SJSA1 (cell line): ENCODE measurements at places on chromosomes 6 and 20. TPM values are rescaled to one million over a fixed set of nuclear protein-coding genes. Genes with fewer than 3 reads are reported as not detected.

GRCh38 chr6:128403618-128404444, 116.6 kb downstream of the PTPRK start:
- no peak for DNase-seq

GRCh38 chr6:161265975-161266374, 7.9 kb downstream of the AGPAT4 start:
- no peak for DNase-seq

- DNase-seq, result no peak
These were observed 582.4 kb downstream of the CDH26 start for GRCh38 chr20:60540591-60540990.

GRCh38 chr6:140017470-140017869, 643.0 kb upstream of the CITED2 start:
- no peak for DNase-seq

DNA sequence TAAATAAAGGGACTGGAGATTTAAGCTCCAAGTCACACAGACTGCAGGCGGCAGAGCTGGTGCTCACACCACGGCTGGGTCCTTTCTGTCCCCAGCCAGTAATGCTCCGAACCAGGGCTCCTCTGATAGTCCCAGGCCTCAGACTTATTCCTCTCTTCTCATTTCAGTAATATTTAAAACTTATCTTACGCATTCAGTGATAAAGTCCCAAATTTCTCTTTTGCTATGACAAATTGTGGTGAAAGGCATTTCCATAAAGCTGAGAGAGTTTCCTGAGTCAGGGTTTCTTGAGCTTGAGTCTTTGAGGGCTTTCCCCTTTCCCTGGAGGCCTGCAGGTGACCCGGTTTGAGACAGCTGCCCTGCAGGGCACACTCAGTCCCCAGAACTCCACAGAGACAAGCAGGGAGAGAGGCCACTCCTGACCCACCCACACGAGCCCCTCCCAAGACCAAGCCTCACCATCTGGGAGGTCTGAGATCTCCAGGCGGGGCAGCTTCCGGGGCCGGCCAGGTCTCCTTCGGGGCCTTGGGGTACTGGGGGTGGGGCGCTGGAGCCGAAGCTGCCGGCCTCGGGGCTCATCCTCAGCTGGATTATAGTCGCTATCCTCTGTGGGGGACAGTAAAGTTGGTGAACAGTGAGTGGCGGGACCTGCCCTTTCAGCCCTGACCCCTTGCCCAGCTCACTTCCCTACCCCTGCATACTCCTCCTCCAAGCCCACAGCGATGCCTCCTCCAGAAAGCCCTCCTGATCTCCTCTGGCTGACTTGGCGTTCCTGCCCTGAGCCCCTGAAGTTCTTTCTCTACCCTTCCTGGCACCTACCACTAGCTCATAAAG, 6.6 kb downstream of the ZNF335 start:
- no peak for DNase-seq

DNA sequence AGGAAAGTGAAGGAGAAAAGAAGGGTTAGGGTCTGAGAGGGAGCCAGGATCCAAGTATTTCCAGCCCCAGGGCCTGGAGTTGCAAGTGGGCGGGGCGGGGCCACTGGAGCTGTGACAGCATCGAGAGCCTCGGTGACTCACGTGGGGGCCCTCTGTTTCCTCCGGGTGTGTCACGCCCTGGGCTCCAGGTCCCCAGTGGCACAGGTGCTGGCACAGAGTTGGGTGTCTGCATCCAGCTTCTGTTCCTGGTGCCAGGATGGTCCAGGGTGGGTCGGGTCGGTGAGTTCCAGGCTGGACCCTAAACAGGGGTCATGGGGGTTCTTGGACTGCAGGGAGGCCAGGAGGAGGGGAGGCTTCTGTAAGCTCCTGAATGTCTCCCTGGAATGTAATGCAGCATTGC, 16.7 kb downstream of the RAET1L start:
- no peak for DNase-seq

ULBP2 gene
- total RNA-seq, result 12.2 and 19.7 TPM in 2 replicates

DNA sequence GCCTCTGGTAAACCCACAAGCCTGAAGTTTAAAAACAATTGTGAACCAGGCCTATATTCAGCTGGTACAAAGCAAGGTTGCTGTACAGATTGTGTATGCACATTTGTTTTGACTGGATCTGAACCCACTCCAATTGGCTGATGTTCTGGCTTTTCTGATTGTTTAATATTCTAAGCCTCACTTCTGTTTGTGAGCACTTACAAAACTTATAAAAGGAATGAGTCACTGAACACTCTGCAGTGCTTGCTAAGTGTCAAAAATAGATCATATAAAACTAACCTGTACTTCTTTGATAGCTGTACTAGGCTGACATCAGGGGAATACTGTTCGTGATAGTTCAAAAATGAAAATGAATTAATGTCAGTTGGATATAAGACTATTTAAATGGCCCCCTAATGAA, 12.1 kb downstream of the COL21A1 start:
- DNase-seq, result no peak

ZSCAN16 gene
- total RNA-seq, result 0.31 and 1.2 TPM in 2 replicates

- DNase-seq, result no peak
These were observed 129.0 kb upstream of the FOXQ1 start for GRCh38 chr6:1182722-1183521.

BTNL2 gene
- total RNA-seq, result not detected in 2 replicates

- no peak for DNase-seq
These were observed 223.4 kb downstream of the SLC24A3 start for GRCh38 chr20:19435821-19436220.

- no peak for DNase-seq
These were observed 138.0 kb downstream of the MAP3K7 start for GRCh38 chr6:90448836-90449235.

DNA sequence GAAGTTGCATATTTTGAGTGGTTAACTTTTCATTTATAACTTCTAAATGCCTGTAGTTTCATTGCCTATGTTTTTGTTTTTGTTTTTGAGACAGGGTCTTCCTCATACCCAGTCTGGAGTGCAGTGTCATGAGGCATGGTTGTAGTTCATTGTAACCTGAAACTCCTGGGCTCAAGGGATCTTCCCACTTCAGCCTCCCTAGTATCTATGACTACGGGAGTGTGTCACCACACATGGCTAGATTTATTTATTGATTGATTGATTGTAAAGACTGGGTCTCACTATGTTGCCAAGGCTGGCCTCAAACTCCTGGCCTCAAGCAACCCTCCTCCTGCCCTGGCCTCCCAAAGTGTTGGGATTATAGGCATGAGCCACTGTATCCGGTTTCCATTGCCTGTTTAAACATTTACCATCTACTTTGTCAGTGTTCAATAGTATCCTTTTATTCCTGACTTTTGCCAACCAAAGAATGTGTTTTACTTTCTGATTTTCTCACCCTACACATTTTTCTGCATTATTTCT, 144.6 kb downstream of the CDKAL1 start:
- no peak for DNase-seq

GRCh38 chr20:62601172-62601571, 41.1 kb upstream of the SLCO4A1 start:
- DNase-seq, result no peak

DNA sequence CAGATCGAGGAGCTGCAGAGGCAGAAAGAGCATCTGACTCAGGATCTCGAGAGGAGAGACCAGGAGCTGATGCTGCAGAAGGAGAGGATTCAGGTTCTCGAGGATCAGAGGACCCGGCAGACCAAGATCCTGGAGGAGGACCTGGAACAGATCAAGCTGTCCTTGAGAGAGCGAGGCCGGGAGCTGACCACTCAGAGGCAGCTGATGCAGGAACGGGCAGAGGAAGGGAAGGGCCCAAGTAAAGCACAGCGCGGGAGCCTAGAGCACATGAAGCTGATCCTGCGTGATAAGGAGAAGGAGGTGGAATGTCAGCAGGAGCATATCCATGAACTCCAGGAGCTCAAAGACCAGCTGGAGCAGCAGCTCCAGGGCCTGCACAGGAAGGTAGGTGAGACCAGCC, 26.2 kb downstream of the C20orf173 start:
- DNase-seq, result no peak

- DNase-seq, result peak; percentile 90
These were observed 49.8 kb upstream of the ERVFRD-1 start for GRCh38 chr6:11161031-11161956.

DNA sequence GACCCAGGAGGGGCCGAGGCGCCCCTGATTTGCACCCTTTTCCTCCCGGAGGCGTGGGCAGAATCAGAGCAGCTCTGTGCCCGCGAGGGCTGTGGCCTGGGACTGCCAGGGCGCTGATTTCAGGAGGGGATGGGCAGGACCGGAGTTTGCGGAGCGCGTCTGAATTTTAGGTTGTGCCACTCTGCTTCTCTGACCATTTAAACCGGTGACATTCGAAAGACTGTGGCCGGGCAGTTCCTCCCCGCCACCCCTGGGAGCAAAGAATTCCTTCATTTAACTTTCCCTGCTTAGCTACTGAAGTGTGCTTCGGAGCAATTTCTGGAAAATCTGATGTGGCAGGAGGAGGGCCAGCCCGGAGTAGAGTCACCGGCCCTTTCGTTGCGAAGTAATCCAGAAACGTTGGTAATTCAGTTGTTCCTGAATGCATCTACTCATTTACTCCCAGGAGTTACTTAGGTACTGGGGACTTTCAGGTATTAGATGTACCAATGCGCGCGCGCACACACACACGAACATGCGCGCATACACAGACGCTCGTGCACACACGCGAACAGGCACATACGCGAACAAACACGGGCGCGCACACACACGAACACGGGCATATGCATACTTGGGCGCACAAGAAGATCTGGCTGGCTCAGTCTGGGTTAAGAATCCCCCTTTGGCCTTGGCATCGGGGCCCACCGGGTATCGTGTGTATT, 568 bp downstream of the CCDC170 start:
- peak; percentile 50 for DNase-seq

- no peak for DNase-seq
These were observed 886.6 kb upstream of the ADGRB3 start for GRCh38 chr6:67748521-67748920.

DNA sequence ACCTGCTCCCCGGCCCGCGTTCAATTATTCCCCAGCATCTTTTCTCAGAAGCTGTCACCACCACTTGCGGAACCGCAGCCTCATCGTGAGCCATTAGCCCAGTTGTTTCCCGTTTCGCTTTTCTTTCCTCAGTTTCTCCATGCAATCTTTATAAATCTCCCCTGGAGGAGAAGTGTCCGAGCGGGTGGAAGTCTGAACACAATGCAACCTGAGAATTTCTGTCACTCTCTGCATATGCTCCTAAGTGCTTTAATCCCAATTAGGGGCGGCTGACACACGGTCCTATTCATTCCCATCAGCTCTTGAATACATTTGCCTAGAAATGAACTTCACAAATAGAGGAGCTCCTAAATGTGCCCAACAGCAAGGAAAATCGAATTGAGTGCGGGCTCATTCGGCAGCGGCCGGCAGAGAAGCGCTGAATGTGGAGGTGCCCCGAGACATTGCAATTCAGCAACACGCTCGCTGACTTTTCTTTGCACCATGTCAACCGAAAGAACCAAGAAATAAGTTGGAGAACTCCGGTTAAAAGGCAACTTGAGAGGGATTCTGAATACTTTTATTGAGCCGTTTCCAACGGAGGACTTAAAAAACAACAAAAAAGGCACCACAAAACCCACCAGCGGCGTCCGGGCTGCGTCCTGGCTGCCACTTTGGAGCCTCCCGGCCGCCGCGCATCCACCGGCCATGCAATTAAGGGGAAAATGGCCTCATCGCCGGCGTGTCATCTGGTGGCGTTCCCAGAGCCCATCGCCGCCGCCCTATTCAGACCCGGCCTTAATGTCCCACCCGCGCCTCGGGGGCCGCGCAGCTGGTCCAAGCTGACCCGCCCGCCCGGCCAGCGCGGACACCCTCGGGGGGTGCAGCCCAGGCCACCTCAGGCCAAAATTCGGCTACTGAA, 3.9 kb upstream of the PRDM13 start:
- DNase-seq, result no peak

- DNase-seq, result no peak
These were observed 301.0 kb upstream of the RUNX2 start for GRCh38 chr6:45027126-45027525.

GRCh38 chr6:48476257-48476656, 365.3 kb upstream of the PTCHD4 start:
- DNase-seq, result no peak

GRCh38 chr6:79422666-79423065, 114.6 kb downstream of the LCA5 start:
- no peak for DNase-seq
